ENCODE measurements at places on chromosomes 1 and 21. TPM values are rescaled to one million over a fixed set of nuclear protein-coding genes. Genes with fewer than 3 reads are reported as not detected.
A peak's percentile ranks its signal among the peaks of the same experiment; 100 is the strongest.

- DNase-seq, result no peak
These were observed 2.9 kb upstream of the OBSCN start for GRCh38 chr1:228204958-228205357.

ICOSLG gene
- total RNA-seq, result not detected

COL6A2 gene
- 1,068 TPM for total RNA-seq

SLC2A5 gene
- total RNA-seq, result 0.90 TPM

DNA sequence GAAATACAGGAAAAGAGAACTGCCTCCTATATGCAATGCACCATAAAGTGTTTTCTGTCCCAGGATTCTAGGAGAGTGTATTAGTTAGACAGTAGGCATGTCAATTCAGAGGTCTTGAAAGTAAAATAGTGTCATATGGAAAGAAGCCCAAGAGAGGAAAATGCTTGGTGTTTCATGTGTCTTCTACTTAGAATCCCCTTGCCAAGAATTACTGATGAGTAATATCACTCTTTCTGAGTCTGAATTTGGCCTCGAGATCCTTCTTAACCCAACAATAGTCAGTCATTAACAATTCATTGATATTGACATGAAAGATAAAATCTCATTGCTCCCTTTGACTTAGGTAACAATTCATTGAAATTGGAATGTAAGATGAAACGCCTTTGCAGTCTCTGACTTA lies 972.2 kb downstream of the TTLL7 start:
- peak; percentile 38 for DNase-seq

DNA sequence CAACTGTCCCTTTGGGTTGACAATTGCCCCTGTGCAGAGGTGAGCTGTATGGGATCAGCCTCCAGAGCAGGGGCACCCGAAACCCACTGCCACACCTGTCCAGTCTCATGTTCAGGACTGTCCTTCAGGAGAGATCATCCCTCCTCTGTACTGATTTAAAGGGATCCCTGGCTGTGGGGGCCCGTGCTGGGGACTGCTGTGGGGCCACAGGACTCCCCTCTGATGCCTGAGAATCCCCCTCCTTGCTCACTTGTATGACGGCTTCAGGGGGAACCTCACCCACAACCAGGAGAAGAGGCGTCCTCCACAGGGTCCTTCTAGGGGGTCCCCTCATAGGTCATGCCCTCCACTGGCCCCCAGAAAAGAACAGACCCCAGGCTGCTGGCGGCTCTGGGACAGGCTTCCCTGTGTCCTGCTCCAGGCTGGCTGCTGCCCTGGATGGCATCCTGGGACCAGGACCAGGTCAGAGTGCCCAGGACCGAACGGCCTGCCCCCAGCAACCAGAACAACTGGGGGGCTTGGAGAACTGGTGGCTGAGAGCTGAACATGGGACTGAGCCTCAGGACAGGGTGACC lies 77.5 kb upstream of the ACTRT2 start:
- no peak for DNase-seq

DNA sequence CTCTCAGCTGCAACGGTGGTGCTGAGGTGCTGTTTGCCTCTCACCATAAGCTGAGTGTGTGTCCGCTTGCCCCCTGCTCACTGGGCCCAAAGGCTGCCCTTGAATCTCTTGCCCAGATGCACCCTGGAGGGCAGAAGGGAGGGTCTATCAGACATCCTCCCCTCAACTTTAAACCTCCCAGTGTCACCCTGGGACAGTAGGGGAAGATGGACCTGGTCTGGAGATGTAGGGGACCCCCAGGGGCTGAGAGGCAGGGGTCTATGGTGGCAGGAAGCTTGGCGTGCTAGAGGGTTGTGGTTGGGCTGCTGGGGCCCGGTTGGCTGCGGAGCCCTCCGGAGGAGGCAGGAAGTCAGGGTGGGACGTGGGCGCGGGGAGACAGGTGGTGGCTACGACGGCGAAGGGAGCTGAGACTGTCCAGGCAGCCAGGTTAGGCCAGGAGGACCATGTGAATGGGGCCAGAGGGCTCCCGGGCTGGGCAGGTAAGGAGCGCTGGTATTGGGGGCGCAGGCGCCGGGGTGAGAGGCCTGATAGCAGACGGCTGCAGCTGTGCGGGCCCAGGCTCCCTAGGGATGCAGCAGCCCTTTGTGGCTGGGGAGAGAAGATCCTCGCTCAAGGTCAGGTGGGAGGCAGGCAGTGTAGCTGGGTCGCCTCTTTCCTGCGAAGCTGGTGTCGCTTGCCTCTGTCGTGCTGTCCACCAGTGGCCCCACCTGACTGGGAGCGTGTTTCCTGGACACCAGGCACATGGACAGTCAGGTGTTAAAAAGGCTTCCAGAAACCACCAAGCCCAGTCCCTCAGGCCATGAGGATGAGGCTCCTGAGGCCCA lies at the start of gene LCK:
TSS of gene LCK (plus strand) at position 373 of the 824 bp plus-strand sequence. CDS start 23,065 bp downstream, outside the sequence.
- no peak for DNase-seq

GRCh38 chr1:237239248-237239647 lies 197.3 kb downstream of the RYR2 start:
- DNase-seq, result no peak

GRCh38 chr1:186535388-186536133 lies 74.6 kb upstream of the PDC start:
- peak; percentile 97 for DNase-seq

DNA sequence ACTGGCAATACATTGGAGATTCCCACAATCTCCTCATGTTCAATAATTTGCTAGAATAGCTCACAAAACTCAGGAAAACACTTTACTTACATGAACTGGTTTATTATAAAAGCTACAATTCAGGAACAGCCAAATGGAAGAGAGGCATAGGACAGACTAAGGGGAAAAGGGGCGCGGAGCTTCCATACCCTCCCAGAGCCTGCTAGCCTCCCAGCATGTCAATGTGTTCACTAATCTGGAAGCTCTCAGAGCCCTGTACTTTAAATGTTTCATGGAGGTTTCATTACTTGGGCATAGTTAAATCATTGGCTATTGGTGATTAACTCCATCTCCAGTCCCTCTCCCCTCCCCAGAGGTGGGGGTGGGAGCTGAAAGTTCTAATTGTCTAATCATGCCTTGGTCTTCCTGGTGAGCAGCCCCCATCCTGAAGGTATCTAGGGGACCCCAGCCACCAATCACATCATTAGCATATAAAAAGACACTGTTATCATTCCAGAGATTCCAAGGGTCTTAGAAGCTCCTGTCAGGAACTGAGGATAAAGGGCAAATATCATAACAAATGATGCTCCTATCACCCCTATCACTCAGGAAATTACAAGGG lies 10.9 kb upstream of the DMRTB1 start:
- no peak for DNase-seq

DNA sequence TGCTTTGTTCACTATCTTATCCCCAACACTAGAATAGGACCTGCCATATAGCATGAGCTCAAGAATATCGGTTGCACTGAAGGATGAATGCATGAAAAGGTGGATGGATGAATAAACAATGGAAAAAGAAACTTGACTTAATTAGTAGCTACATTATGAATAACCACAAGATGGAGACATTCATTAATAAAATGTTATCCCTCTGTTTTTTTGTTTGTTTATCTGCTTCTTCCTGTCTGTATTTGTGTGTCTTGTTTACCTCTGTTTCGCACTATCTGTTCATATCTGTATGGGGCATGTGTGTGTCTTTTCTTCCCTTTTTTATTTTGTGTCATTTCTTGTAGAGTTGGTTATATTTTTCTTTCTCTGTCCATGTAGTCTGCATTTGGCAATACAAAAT lies 1.1 kb upstream of the OR14I1 start:
- no peak for DNase-seq

PODN gene
- total RNA-seq, result 47.5 TPM

DNA sequence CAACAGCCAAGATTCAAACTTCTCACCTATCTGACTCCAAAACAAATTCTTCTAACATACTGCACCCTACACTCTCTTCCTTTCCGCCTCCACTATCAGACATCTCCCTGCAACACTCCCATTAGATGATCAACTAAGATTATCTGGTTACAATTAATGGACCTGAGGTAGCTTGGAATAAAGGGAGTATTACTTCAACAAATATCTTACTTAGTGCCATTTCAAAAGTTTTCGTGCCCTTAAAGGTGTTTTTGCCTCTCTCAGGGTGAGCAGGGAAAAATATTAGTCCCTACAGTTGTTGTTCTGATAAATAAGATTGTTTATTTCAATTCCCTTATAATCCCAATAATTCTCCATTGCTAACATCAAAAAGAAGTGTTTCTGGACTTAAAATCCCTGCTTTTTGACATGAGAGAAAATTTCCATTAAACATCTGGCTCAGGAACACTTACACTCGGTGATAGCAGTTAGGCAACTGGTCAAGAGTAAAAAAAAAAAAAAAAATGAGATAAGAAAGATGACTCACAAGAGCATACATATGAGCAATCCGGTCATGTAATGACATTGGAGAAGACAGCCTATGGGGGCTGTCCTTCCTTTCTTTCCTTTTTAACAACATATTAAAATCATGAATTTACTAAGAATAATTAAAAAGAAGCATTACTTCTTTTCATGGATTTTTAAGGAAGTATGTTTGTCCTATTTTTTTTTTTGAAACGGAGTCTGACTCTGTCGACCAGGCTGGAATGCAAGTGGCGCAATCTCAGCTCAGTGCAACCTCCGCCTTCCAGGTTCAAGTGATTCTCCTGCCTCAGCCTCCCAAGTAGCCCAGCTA lies 7.6 kb downstream of the RSBN1 start:
- DNase-seq, result peak; percentile 89

GRCh38 chr1:197928849-197929336 lies 11.7 kb downstream of the LHX9 start:
- no peak for DNase-seq

AMY1C gene
- total RNA-seq, result not detected

GRCh38 chr1:150613061-150613920 lies 16.1 kb downstream of the ENSA start:
- peak; percentile 88 for DNase-seq

- DNase-seq, result no peak
These were observed 26.1 kb downstream of the NENF start for GRCh38 chr1:212458817-212459216.

DNA sequence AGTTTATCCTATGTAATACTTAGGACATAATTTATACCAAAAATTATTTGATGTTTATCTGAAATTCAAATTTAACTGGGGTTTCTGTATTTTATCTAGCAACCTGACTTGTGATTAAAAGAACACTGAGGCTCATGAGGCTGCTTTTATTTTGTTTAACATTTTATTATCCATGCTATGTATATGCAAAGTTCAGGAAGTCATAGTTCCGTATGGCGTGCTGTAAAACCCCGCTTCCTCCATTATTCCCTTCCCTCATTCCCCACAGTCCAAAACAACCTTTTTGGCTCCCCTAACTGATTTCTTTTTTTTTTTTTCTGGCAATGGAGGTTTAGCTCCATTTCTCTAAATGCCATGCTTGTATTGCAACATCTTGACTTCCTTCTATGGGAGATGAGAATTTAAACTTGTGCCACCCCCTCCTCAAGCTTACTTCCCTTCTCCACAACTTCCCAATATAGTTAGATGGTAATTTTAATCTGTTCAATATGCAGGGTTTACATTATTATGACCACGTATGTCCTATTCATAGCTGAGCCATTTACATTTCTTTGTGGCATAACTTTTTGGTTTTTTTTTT lies 138.0 kb upstream of the DNAH14 start:
- DNase-seq, result no peak

GRCh38 chr1:94817712-94818111 lies 2.4 kb upstream of the SLC44A3 start:
- DNase-seq, result no peak

GRCh38 chr21:45457161-45457831 lies 52.3 kb downstream of the COL18A1 start:
- no peak for DNase-seq

GRCh38 chr1:66446261-66447001 lies 87.5 kb upstream of the SGIP1 start:
- DNase-seq, result peak; percentile 88

MX1 gene
- total RNA-seq, result 30.7 TPM

DNA sequence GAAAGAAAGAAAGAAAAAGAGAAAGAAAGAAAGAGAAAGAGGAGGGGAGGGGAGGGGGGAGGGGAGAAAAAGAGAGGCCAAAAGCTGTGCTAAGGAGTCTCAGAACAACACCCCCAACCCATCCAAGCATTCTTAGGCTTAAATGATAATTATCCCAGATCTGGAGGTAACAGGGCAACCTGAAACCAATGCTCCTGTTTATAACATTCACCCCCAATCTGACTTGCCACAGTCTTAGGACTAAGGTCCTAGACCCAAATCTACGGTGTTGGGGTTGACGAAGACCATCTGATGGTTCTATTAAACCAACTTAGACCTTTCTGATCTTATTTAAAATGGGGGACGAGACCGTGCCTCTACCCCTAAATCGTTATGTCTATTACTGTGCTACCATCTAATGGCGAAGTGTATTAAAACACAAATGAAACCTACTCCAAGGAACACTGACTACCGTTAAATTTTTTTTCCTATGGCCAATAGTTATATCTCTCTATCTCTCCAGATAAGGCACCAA lies 119.3 kb upstream of the CDC42BPA start:
- peak; percentile 82 for DNase-seq

ASPM gene
- 52.4 TPM for total RNA-seq

DNA sequence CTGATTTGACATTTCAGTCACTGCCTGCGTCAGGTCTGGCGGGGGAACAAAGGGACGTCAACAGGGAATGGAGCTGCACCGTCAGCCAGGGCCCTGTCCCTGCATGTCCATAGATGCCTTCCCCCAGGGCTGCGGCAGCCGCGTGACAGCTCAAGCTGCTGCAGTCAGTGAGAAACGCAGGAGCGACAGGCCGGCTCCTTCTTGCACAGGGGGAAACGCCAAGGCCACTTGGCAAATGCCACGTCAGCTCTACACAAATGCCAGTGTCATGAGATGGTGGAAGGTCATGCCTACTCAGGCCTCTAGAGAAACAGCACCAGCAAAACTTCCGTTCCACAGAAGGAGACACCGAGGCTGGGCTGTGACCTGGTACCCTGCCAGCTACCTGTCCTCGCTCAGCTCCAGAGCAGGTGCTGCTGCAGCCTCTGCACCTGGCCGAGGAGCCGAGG lies 37.7 kb downstream of the SYF2 start:
- DNase-seq, result no peak

GRCh38 chr1:43900386-43900785 lies 33.2 kb upstream of the ARTN start:
- DNase-seq, result no peak

DNA sequence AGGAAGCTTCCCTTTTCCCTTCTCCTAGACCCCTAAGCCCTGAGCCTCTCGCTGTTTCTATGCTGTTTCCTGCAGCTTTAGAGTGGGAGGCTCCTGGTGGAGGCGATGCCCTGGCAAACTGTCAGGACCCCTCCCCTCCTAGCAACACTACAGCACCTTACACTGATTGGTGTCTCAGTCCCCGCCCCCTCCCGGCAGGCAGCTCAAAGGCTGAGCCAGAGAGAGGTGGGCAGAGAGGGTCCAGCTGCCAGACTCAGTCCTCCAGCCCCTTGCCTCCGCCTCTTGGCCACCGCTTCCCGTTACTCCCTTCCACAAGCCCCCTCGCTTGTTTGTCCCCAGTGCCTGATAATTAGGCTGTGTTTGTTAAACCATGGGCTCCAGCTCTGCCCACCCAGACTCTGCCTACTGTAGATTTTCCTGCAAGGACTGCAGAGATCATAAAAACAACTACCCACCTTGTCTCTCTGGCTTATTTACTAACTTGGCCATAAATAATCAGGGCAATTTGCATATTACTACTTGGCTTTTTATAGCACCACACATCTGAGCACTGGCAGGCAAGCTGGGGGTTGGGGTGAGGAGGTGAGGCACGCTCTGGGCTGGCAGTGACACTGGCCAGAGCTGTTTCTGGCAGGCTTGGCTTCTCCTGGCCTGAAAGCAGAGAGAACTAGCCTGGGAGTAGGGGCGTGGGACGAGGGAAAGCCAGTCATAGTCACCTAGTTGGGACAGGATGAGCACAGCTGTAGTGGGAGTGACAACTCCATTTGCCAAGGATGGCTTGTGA lies 107.5 kb downstream of the CSMD2 start:
- DNase-seq, result no peak

GRCh38 chr1:244322791-244323521 lies 128.8 kb downstream of the ADSS2 start:
- DNase-seq, result peak; percentile 96

- peak; percentile 4 for DNase-seq
These were observed 110.7 kb downstream of the SLC25A24 start for GRCh38 chr1:108089477-108089876.
